ENCODE measurements at places on chromosomes 5 and 9.

- no peak for DNase-seq
These were observed 40.6 kb downstream of the SEMA5A start for GRCh38 chr5:9505225-9505624.

- no peak for DNase-seq
These were observed 204.7 kb downstream of the TTLL11 start for GRCh38 chr9:121888438-121888775.

DNA sequence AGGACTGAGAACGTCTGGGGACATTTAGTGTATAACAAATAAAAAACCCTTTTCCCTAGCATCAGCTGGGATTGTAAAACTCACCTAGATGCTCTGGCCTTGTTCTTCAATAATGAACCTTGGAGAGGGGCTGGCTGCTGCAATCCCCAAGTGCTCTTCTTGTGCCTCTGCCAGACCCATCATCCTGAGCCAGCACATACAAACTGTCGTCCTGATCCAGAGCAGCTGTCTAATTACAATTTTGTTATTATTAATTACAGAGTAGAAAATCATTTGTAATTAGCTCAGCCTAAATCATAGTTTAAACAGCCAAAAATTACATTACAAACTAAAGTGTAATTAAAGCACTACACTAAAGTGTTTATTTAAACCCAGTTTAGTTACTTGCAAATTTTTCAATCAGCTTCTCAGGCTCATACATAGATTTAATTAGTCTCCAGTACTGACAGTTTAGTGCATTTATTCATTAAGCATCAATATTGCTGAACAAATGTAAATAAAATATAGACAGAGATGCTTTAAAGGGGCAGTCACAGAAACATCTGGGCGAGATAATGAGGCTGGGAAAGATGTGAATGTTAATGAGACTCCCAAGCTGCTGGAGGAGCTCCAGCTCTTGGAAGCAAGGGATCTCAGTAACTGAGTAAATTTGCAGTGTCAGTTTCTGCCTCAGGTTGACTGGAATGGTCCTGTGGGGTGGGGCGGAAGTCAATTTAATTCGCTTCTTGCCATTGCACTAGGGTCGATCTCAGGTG is 632.3 kb upstream of the TLE4 start:
- no peak for DNase-seq

DNA sequence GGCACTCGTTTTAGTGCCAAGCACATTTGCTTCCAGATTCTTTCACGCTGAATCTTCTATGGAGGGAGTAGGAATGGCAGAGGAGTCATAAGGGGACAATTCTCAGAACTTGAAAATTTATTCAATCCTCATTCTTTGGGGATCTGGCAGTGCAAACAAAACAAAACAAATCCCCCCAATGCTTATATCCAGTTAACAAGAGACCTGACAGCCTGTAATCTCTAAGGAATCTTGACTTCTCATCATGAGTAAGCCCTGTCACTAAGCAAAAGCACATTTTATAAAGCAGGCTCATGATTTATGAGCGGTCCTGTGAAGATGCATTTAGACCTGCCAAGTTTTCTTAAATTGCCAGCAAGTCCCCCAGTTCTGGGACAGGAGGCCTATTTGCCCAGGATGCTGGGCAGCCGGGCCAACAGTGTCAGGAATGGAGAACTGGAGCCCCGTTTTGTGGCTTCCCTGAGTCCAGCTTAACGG is 513.9 kb downstream of the CTNND2 start:
- DNase-seq: no peak

DNA sequence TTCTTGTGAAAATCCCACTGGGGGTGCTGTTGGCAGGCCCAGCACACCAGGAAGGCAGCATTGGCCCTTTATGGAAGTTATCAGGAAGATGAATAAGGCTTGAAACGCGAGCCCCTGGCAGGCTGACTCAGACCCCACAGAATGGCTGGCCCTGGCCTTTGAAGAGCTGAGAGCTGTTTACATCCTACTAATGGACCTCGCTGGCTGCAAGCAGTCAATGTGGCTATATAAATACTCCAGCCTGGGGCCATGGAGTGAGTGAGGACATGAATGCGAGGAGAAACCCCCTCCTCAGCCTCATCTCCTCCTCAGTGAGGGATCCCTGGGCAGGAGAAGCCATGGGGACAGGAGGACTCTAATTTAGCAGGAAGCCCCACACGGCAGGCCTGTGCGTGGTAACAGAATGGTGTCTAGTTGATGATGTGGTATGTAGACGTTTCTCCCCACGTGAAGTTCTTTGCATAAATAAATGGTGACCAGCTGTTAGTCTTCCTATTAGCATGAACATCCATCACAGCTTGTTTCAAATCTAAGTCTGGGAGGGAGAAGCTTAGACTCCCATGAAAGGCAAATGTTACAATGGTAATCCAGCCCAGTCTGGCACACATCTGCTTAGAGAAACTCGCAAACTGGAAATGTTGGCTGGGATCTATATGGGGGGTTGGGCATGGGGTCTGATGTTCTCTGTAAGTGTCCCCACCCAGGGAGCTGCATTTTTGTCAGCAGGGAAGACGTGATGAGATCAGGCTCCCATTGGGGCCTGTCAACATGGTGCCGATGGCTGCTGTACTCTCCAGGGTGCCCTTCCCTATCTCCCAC is 175.1 kb upstream of the PITX1 start:
- DNase-seq: no peak

GRCh38 chr5:59722874-59723273 is 170.7 kb downstream of the PDE4D start:
- no peak for DNase-seq

DNA sequence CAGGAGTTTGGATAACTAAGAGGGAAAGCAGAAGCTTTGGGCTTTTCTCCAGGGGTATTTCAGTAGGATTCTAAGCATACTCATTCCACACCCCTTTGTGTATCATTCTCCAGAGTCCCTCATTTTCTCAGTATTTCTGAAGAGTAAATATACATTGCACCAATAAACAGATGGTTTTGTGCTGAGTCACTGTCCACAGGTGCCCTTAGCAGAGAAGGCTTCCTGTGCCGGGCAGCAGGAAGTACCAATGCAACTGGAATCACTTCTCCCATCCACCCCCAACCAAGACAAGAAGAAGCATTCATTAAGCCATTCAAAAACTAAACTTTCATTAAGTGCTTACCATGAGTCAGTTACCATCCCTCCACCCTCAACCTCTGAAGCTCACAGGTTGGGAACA is 3.6 kb upstream of the CCNJL start:
- no peak for DNase-seq

- no peak for DNase-seq
These were observed 440.8 kb upstream of the PIK3R1 start for GRCh38 chr5:67774786-67775185.

GRCh38 chr9:71897577-71897976 is 13.4 kb downstream of the ABHD17B start:
- DNase-seq: peak; percentile 54
